GOT3 (cell line): ENCODE measurements at places on chromosomes 13 and 19.

DNA sequence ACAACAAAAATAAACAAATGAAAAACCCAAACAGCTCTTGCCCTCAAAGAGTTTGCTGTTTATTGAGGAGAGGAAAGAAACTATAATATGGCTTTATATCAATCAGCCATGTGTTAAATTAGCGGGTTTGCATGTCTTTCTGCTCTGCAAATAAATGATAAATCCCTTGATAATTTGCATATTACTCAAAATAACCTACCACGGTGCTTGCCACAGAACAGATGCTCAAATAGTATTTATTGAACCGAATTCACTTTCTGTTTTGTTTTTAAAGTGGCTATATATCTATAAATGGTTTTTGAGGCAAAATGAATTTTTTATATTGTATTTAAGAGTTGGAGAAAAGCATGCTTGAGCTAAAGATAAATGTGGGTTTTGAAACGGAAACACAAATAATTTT, 428.1 kb downstream of the ITGBL1 start:
- no peak for DNase-seq

DNA sequence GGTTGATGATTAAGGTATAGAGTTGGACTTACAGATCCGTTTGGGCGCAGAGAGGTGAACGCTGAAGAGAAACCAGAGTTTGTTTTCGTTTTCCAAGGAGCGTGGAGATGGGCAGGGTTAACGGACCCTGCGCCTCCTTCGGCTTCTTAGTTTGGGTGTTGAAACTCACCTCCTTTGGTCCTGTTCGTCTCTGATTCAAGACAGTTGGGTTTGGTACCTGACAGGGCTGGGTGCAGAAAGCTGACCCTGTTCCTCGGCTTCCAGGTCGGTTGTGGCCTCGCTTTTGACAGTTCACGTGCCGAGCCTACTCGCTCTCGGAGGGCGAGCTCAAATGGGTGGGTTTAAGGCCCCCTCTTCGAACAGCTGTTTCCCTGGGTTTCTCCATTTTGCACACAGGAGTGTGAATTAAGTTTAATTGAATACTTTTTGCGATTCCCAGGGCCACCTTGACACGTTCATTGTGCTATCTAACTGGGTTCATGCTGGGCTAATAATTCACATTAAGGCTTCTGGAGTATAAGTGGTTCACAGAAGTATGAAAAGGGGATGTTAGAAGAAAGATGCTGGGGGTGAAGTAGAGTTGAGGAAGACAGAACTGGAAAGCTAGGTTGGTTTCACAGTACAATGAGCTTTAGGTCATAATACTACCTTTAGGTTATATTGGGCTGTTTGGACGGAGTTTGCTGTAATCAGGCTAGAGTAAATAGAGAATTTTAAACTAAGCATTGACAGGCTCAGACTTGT, 638 bp downstream of the USPL1 start:
- no peak for DNase-seq

- DNase-seq, result no peak
Measured at GRCh38 chr13:20566468-20566897, 474 bp upstream of the IFT88 start.

DNA sequence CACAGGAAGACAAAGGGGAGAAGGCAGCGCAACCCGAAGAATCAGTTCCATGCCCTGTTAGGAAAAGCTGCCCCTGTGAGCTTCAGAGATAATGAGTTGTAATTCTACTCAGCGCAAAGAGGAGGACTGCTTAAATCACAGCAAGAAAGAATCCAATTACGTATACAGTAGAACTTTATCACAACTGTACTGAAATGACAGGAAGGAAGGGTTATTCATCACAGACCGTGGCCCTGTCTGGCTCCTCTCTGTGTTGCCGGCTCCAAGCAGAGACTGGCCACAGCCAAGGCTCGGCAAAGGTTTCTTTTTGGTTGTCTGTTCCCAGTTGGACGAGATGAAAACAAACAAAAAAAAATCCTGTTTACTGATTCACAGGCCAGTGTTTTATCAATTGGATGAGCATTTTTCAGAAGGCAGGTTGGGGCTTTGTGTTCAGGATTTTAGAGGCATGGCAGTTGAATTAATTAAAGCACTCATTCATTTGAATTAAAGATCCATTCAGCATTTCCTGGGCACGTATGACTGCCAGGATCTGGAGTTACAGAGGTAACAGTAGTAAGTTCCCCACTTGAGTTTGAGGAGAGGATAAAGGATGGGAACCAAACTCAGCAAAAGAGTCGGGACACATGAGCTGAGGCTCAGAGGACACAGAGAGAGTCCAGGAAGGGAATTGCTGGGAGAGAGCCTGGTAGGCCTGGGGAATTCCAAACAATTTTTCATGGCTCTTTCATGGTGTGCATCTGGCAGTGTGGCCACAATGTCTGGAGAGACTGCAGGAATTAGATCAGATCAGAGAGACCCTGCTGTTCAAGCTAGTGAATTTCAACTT, 341.0 kb downstream of the DNAJC15 start:
- DNase-seq, result no peak

DNA sequence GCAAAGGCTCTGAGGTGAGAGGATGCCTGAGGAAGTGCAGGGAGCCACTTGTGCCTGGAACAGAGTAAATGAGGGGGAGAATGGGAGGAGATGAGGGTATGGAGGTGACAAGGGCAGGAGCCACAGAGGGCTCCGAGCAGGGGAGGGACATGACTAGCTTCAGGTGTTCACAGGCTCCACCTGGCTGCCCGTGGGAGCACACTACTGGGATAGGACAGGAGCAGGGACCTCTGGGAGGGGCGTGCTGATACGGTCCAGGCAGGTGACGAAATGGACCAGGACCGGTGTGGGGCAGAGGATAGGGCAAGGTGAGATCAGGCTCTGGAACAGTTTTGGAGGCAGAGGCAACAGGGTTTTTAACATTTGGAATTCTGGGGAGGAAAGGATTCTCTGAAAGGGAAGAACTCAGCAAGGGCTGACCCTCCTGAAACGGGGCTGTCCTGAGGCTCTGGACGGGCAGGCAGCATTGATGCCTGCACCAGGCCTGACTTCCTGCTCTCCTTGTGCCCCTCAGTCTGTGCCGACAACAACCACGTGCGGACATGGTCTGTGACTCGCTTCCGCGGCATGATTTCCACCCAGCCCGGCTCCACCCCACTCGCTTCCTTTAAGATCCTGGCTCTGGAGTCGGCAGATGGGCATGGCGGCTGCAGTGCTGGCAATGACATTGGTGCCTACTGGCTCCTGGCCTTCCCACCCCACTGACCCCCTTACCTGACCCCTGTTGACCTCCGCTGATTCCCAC, 11.6 kb downstream of the SHKBP1 start:
- DNase-seq, result no peak
